ENCODE measurements at places on chromosomes 3 and 15. TPM values are rescaled to one million over a fixed set of nuclear protein-coding genes. Genes with fewer than 3 reads are reported as not detected.

DNA sequence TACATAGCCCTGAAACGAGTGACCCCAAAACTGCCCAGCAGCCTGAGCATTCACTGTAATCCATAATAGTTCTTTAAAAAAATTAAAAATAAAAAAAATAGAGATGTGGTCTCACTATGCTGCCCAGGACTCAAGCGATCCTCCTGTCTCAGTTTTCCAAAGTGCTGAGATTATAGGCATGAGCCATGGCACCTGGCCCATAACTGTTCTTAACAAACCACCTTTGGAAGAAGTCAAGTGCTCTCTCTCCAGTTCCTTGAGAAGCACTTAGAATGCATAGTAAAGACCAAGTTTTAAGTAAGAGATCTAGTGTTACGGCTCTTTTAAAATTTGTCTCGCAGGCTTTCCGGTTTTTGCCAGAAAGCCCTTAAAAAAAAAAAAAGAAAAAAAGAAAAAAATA lies 8.2 kb downstream of the CDC25A start:
- DNase-seq = no peak

DNA sequence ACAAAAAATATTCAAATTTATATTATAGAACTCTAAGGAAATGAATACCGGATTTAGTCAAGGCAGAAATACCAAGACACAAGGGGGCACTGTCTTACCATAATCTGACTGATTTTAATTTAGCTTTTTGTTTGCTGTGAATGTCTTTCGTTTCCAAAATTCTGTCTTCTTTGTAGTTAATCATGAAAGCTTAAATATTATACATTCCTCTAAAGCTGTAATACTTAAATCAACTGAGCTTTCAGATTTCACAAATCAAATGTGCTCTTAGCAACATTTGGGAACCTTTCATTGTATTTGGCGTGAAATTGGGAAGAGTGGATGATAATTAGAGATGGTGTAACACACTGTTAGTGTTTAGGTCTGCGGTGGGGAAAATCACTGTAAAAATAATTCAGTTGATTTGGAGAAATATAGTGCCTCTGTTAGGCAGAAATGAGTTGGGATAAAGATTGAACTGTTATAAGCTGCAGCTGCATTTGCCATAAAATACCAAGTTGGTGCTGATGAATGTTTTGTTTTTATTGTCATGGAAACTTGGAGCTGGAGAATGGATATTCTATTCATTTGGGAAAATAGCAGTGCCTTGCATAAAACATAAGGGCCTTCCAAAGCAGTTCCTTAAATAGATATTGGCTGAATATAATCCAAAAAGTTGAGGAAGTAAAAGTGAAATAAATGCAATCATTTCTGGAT lies 228.2 kb downstream of the TCF12 start:
- peak; percentile 74 for DNase-seq

DNA sequence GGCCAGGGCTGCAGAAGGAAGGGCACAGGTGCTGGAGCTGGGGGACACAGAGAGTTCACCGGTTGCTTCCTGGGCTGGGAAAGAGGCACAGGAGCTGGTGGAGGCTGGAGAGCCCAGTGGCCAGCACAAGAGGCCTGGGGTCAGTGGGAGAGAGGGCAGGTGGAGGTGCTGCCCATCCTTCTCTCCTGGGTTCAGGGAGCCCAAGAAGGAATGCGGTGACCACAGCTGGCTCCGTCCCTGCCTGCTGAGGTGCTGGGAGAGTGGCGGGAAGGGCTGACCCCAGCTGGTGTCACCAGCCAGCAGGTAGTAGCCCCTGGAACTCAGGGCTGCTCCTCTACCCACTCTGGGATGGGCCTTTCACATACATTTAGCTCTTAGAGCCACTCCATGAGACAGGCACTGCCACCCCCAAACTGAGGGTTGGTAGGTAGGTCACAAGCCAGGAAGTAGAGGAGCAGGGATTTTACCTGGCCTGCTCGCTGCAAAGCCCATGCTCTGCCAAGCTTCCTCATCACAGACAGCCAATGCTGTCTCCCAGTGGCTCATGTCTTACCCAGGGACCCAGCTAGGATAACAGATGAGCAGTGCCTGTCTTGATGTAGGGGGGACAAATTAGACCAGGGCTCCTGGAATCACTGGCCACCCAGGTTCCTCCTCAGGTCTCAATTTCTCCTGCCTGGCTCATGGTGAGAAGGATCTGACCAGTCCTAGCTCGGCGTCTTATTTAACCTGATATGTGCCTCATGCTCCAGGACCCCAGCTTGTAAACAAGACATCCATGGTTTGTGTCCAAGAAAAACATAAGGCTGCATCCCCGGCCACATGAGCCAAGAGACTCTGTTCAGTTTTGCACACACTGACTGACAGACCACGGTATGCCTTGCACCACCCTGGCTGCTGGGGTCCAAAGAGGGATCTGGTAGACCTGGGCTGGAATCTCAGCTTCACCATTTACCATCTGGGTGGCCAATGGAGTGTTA lies 119.2 kb downstream of the CORO2B start:
- no peak for DNase-seq

- DNase-seq = no peak
Observed at GRCh38 chr3:149227591-149228268, 6.1 kb upstream of the CP start.

GRCh38 chr3:113051787-113052186 lies 61.0 kb downstream of the GTPBP8 start:
- no peak for DNase-seq

- peak; percentile 50 for DNase-seq
Observed at GRCh38 chr15:58748852-58749531, 515 bp downstream of the ADAM10 start.

DNA sequence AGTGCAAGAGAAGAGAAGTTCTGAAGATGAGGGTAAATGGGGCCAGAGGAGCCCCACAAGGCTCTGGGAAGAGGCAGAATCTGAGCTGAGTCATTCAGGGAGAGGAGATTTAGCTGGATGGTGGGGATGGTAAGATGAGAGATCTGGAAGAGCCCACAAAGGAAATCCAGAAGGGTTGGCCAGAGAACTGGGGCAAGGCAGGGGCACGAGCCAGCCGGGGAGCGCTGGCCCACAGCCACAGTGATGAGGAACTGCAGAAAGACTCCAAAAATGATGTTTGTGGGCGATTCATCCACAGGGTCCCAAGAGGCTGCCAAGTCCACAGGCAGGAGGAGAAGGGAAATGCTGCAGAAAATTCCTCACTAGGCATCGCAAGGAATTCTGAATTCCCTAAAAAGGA lies 75.9 kb upstream of the ATP2B2 start:
- DNase-seq = no peak

The ERC2 gene
- 0.43 TPM for total RNA-seq

The ESYT3 gene
- total RNA-seq = under 0.01 TPM

The TTC21A gene
- total RNA-seq = 3.9 TPM

The SH2D7 gene
- total RNA-seq = not detected

Data from fibroblast of villous mesenchyme (primary cell).